ENCODE measurements at places on chromosomes 5 and 9.

- DNase-seq: no peak
Measured at GRCh38 chr9:90767523-90768100, 34.0 kb upstream of the SYK start.

DNA sequence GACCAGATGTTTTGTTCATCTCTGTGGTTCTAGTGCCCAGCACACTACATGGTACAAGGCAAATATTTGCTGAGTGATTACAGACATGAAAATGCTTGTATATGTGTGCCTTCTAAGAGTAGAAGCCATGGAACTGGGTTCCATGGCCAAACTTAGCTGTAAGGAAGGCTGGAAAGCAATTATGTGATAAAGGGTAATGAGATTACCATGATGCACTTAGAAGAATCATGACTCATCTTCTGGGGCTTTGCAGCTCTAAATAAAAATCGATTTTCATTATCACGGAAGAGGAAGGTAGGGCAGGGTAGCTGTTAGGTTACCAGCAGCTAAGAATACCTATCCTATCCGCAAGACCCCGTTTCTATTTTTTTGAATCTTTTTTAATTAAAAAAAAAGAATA lies 28.0 kb downstream of the RFK start:
- DNase-seq: no peak

DNA sequence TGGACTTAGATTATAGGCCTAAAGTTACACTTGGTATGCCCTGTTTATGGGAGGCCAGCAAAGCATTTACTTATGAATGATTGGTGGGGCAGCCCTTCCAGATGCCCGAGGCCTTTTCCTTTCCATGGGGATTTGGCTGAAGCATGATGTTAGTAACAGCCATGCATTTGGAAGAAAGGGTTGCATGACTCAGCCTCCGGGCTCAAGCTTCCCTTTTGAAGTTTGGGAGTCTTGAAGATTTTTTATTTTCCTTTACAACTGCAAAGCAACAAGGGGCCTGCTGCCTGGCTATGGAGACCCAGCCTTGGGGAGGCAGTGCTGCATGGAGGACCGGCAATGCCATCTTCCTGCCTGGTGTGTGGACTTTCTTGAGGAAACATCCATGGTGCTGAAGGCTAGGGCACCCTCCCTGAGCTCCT lies 244.7 kb downstream of the ICE1 start:
- DNase-seq: no peak

DNA sequence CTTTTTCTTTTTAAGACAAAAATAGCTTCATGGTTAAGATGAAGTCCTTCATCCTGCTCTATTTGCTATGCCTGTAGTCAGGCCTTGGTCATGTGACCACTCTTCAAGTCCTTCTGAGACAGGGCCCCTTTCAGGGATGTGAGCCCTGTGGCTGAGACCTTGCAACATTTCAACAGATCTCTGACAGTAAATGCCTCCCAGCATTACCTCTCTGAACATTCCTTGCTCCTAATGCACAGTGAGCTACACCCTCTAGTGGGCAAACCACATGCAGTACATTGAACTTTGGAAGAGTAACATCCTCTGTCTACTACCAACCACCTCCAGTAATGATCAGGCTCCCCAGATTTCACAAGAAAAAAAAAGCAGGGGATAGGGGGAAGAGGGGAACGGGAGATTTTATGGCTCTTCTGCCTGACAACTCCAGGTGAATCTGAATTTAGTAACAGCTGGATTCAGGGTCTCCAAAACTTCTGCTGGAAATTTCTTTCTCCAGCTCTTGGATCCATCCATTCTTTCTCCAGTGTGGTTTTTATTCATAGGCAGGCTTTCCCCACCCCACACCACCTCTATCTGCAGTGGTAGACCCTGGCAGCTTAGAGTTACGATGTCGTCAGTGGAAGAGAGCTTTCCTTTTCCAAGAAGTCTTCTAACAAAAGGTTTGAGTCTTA lies 8.9 kb upstream of the FBXO38 start:
- DNase-seq: no peak

All from GM13977 (cell line).